ENCODE measurements at places on chromosomes 1 and 21.

GRCh38 chr1:84505493-84506001 is 639 bp upstream of the SPATA1 start:
- no peak for DNase-seq

GRCh38 chr1:159861218-159861617 is 1.2 kb downstream of the VSIG8 start:
- DNase-seq = no peak

- DNase-seq = no peak
Observed at GRCh38 chr21:43590194-43590593, 69.1 kb downstream of the HSF2BP start.

GRCh38 chr1:2861143-2861987 is 59.9 kb upstream of the TTC34 start:
- DNase-seq = no peak

DNA sequence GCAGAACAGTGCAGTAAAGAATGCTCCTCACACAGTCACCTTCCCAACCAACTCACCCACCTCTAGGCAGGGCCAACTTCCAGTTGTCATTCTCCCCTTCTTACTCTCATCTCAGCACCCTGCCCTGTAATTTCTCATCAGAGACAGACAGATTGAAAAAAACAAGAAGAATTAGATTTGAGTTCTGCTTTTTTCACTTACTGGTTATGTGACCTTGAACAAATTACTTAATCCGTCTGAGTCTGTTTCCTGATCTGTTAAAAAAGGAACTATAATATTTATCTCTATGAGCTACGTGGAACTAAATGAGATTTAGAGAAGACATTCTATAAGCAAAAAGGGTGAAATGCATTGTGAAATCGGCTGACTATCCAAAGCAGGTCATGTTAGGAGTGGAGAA is 330.3 kb downstream of the ZNF326 start:
- no peak for DNase-seq

DNA sequence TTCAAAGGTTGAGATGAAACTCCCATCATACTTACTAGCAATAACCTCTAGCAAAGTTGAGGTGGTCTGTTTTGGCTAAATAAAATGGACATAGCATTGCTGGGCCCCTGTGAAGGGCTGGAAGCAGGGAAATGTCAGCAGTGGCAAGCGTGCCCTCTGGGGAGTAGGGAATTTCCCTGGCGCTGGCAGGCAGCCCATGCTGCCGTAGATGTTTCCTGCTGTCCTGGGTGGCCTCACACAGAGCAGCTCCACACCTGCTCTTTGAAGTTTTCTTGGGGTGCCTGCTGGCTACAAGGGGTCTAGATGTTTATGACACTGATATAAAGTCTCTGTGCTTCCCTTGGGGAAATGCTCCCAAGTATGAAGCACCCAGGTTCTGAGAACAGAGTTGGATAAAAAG is 30.2 kb downstream of the ADARB1 start:
- DNase-seq = no peak

DNA sequence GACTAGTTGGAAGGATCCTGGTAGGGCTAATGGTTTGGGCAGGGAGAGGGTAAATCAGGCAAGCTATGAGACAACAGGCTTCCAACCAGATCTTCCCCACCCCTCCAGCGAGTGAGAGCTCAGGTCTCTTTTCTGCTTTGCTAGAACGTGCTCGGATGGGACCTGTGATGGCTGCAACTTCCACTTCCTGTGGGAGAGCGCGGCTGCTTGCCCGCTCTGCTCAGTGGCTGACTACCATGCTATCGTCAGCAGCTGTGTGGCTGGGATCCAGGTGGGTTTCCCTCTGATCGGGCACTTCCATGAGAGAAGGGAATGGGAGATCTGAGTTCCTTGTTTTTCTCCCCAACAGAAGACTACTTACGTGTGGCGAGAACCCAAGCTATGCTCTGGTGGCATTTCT is 14.0 kb upstream of the SARS1 start:
- DNase-seq = no peak

DNA sequence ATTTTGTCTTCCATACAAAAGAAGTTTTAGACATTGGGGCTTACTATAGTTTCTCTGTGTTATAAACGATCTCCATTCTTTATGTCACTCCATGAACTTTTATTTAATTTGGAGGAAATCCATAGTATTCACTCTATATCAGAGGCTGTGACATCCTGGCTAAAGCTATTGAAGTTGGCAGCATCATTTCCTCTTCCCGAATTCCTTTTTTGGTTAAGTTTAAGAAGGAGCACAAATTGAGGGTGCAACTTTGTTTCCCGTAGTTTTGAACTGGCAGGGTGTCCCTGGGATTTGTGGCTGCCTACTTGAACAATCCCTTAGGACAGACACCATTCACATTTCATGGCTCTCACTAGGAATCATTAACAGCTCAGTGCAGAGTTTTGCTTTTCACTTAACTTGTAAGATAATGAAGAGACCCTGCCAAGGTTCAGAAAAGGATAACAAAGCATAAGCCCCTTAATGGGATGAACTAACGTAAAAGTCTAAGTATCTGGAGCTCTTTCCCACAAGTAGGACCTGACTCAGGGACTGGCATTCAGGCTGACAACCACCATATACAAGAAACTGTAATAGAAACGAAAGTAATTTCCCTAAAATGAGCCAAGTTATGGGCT is 13.9 kb downstream of the S1PR1 start:
- DNase-seq = no peak

- DNase-seq = no peak
Observed at GRCh38 chr1:207923561-207923960, 12.6 kb upstream of the CD34 start.

- DNase-seq = no peak
Observed at GRCh38 chr1:30879126-30879786, 29.3 kb downstream of the SDC3 start.

DNA sequence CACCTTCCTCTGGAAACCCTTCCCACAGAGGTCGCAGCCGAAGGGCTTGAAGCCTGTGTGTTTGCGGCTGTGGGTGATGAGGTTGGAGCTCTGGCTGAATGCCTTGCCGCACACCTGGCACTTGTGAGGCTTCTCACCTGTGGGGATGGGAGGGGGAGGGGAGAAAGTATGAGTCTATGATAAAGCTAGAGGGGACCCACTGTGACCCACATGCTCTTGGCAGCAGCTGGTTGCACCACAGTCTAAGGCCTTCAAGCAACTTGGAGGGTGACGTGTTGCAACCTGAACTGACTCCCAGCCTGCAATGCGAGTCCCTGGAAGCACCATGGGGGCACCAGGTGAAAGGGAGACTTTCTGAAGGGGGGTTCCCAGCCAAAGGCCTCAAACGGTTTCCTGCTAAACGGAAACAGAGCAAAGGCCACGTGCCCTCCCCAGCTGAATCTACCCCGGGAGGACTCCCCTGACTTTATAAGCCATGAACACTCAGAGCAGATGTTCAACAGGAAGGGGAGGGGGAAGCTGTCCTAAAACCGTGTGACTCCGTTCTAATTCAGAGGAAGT is 10.6 kb downstream of the GFI1 start:
- DNase-seq = no peak

DNA sequence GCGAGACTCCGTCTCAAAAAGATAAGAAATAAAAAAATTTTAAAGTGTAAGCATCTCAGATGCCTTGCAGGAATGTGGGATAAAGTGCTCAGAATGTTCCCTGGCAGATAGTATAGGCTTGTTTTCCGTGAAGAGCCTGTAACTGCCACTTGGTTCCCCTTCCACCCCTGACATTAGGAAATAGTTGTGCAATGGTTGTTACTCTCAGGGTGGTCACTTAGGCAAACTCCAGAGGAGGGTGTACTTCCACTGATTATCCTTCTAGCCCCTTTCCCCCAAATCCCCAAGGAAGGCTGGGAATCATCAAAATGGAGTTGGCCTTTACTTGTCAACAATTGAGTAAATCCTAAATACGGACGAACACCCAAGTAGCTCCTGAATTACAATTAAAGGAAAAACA is 10.4 kb downstream of the RPL11 start:
- no peak for DNase-seq

- no peak for DNase-seq
Observed at GRCh38 chr1:20785907-20786252, 1.2 kb downstream of the HP1BP3 start.

- peak; percentile 70 for DNase-seq
Observed at GRCh38 chr1:28104866-28105467, 16.6 kb upstream of the EYA3 start.

- no peak for DNase-seq
Observed at GRCh38 chr1:21623410-21623961, 45.7 kb downstream of the RAP1GAP start.

DNA sequence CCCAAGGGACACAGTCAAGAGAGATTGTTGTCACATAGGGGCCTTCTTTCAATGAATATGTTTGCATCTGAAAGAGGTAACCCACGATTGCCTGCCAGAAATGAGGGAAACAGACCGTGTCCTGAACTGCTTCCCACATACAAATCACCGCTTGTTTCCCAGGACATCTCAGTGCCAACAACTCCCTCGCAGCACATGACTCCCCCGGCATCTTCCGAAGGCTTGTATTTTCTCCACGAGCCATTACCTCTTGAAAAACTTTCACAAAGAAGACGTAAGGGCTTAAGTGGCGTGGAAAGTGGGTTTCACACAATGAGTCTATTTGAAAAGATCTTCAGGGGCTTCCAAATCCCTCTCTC is 31.6 kb upstream of the PDE9A start:
- DNase-seq = no peak

DNA sequence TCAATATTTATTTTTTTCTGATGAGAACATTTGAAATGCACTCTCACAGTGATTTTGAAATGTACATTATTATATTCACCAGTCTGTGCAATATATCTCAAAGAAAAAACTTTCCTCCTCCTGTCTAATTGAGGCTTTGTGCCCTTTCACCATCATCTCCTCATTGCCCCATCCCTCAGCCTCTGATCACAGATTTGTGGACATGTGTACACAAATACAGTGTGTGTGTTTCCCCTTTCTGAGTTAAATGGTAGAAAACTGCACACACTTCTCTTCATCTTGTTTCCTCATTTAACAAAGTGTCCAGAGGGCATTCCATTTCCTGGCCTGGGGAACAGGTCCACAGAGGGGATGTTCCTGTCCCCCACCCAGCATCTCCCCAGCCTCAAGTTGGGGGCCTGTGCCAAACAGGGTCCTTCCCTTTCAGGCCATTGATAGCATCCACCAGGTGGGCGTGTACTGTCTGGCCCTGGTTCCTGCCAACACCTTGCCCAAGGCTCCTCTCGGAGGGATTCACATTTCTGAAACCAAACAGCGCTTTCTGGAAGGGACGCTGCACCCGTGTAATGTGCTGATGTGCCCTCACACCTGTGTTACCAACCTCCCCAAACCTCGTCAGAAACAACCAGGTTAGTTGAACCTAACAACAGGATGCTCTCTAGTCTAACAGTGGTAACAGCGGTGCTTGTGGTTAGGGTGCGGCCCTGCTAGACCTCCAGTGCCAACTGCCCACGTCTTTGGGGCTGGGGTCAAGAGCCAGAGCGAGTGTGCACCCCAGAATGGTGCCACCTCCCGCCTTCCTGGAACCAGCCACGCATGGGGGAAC is 54.6 kb downstream of the S100B start:
- DNase-seq = no peak

DNA sequence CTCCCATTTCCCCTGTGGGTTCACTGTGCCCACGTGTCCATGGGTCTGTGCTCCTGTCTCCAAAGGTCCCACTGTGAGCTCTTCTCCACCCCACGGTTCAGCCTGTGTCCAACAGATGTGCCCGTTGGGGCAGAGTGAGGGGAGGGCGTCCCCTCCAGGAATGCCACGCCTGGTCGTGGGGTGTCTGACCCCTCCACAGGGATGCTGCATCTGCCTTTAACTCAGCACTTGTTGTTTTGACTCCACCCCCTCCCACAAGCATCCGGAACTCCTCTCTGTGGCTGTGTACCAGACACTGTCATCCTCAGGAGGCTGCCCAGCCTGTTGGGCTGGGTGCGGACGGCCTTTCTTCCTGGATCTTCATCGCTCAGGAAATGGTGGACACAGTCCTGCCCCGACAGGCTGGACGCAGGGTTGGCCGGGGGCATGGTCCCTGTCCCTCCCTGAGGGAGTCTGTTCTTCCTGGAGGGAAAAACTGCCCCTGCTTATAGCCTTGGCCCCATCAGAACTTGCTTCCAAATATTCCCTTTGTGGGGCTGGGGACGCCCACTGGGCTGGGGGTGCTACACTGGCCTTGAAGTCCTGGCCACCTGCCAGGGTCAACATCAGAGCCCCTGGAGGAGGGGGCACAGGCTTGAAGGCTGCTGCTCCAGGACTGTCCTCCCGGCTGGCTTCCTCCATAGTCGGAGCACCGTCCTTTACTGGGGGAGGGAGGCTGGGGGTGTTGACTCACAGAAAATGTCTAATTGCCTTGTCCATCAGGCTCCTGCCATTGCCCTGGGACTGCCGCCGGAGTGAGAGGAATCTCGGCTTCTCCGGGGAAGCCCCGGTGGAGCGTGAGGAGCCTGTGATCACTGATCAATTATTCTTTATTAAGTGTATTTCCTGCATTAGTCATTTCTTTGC is 182.0 kb upstream of the C1orf174 start:
- DNase-seq = no peak

GRCh38 chr1:8465013-8465412 is 147.1 kb downstream of the SLC45A1 start:
- no peak for DNase-seq

- no peak for DNase-seq
Observed at GRCh38 chr1:151054971-151055547, 4.4 kb downstream of the CDC42SE1 start.

- no peak for DNase-seq
Observed at GRCh38 chr1:63896755-63897154, 122.9 kb downstream of the ROR1 start.

- DNase-seq = no peak
Observed at GRCh38 chr1:87844251-87844650, 515.6 kb downstream of the LMO4 start.

DNA sequence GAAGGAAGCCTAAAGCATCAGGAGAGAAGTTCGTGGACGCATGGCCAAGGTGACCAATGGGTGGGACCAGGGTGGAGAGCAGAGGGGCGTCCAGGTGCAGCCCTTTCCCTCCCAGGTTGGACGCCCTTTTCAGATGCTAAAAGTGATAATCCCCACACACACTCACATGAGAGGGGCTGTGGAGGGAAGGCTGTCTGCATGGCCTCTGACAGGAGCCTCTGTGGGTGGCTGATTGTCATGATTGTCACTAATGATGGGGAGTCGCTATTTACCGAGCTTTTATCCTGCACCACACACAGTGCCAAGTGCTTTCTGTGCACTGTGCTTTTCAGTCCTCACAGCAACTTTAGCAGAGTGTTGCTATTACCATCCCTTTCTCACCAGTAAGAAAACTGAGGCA is 27.1 kb upstream of the C1QA start:
- DNase-seq = no peak

All from NCI-H1436 treated with DMSO at 0.1 percent for 48 hours (cell line).